Activated naive CD4-positive, alpha-beta T cell treated with anti-CD3 and anti-CD28 coated beads for 36 hours (primary cell): ENCODE measurements at places on chromosomes 2 and 18. TPM values are rescaled to one million over a fixed set of nuclear protein-coding genes. Genes with fewer than 3 reads are reported as not detected.
A peak's percentile ranks its signal among the peaks of the same experiment; 100 is the strongest.

DNA sequence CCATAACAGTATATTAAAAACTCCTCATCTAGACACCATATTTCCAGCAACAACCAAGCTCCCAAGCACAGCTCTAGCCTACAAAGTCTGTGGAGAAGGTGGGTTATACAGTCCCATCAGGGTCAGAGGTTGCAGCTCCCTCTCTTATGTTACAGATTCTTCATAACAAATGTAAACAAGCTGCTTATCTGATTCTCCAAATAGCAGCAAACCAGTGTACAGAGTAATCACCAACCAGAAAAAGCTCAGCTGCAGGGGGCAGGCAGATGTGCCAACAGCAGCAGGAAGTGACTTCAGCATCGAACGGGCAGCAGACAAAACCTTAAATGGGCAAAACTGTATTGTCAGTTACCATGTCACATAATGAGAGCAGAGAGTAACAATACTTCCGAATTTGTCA, 52.9 kb upstream of the NABP1 start:
- no peaks in the 10 kb centered on the region for H3K36me3 ChIP-seq
- peak overlapping the region; percentile 89 for H3K27ac ChIP-seq
- no peak overlapping the region for H3K4me3 ChIP-seq
- peak; percentile 72 for DNase-seq
- H3K27me3 ChIP-seq = no peaks in the 10 kb centered on the region

DNA sequence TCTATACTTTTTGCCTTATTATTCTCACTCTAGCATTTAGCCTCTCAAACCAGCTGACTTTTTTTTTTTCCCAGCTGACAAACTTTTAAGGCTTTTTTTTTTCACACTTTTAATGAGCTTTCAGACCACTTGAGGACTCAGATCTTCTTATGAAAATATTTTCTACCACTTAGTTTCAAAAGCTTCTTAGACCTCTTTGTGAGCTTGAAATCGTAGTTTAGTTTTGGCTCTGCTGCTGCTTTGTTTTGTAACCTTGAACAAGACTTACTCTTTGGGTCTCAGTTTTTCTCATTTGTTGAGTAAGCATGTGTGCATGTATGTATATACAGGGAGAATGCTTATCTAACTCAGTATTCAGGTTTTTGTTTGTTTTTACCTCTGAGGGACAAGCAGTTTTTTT, 3.5 kb downstream of the NBEAL1 start:
- H3K4me1 ChIP-seq = peaks cover 34% of the 10 kb centered on the region
- H3K4me3 ChIP-seq = peak overlapping the region; percentile 56

- H3K4me1 ChIP-seq = peaks cover 7% of the 10 kb centered on the region
- no peak for DNase-seq
- peaks cover 12% of the 10 kb centered on the region for H3K27me3 ChIP-seq
- H3K4me3 ChIP-seq = no peak overlapping the region
- H3K36me3 ChIP-seq = no peaks in the 10 kb centered on the region
- H3K27ac ChIP-seq = no peak overlapping the region
Measured at GRCh38 chr2:12766421-12766879, 49.7 kb downstream of the TRIB2 start.

- H3K36me3 ChIP-seq = peaks cover 25% of the 10 kb centered on the region
- no peaks in the 10 kb centered on the region for H3K4me1 ChIP-seq
- no peak for DNase-seq
- H3K27ac ChIP-seq = no peak overlapping the region
Measured at GRCh38 chr2:152740743-152741328, 22.4 kb downstream of the ARL6IP6 start.

GRCh38 chr2:179528576-179529069, 264.0 kb upstream of the SESTD1 start:
- no peak for DNase-seq
- no peaks in the 10 kb centered on the region for H3K4me1 ChIP-seq
- no peaks in the 10 kb centered on the region for H3K27me3 ChIP-seq

- no peak for DNase-seq
- no peaks in the 10 kb centered on the region for H3K27me3 ChIP-seq
- H3K36me3 ChIP-seq = no peaks in the 10 kb centered on the region
- no peak overlapping the region for H3K27ac ChIP-seq
- H3K4me1 ChIP-seq = no peaks in the 10 kb centered on the region
Measured at GRCh38 chr2:140863713-140864112, 1267.1 kb downstream of the LRP1B start.

DNA sequence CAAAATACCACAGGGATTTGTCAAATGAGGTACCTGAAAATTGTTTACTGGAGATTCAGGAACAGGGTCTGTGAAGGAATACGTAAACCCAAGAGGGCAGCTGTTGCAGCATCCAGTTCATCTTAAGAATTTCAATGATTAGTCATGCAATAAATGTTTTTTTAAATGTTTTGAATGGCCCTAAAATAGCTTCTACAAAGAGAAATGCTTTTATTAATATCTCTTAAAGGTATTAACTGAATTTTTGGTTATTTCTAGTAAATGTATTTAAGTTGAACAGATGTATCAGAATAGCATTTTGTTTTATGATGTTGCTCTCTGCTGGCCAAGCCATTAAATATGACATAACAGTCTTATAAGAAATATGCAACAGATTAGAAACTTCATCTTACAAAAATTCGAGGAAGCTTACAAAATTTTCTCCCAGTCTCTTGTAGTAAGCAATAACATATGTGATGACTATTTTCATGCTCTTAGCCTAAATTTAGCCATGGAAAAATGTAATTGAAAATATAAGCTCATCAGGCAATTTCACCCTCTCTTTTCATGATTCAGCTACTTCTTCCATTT, 863.9 kb downstream of the SUCLG1 start:
- no peaks in the 10 kb centered on the region for H3K4me1 ChIP-seq
- H3K36me3 ChIP-seq = no peaks in the 10 kb centered on the region
- DNase-seq = no peak
- H3K4me3 ChIP-seq = no peak overlapping the region
- H3K27ac ChIP-seq = no peak overlapping the region
- H3K27me3 ChIP-seq = no peaks in the 10 kb centered on the region

DNA sequence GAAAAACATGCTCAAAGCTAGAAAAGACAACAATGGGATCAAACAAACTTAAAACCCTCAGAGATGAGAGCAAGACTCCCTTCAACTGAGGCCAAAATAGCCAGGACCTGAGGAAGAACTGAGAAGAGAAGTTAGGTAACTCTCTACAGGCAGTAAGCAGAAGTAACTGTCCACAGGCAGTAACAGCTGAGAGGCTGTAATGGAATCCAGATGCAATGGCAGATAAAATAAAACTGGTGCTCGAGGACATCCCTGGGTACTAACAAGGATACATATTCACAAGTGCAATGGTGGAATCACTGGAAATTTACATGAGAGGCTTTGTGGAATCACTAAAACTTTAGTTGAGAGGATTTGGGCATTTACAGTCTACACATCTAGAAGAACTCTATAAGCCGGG, 30.4 kb upstream of the C2orf66 start:
- peaks cover 20% of the 10 kb centered on the region for H3K36me3 ChIP-seq
- H3K4me3 ChIP-seq = no peak overlapping the region
- H3K4me1 ChIP-seq = peaks cover 2% of the 10 kb centered on the region
- no peak for DNase-seq

DNA sequence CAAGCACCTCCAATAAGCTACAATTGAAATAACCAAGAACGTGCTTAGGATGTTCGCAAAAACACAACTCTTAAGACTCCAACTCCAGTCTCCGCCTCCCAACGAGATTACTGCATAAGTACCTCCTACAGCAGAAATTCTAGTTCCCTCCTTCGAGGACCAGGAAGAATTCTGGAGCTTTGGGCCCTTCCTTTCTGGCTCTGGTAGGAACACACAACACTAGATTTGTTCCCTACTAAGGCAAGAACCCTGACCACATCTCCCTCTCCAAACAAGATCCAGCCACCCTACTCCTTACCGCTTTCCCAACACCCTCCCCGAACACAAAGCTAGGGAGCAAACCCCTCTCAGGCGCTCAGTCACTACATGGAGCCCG, 721 bp downstream of the ADAM17 start:
- H3K4me3 ChIP-seq = peak overlapping the region; percentile 98
- H3K4me1 ChIP-seq = peaks cover 49% of the 10 kb centered on the region
- H3K27ac ChIP-seq = peak overlapping the region; percentile 96
- no peaks in the 10 kb centered on the region for H3K36me3 ChIP-seq

DNA sequence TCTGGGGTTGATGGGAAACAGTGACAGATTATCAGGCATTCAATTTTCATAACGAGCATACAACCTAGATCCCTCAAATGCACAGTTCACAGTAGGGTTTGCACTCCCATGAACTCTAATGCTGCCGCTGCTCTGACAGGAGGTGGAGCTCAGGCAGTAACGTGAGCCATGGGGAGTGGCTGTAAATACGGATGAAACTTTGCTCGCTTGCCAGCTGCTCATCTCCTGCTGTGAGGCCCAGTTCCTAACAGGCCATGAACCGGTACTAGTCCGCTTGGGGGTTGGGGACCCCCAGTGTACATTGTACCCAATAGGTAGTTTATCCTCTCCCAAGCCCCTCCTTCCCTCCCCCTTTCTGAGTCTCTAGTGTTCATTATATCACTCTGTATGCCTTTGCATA, 94.6 kb downstream of the PTH2R start:
- no peaks in the 10 kb centered on the region for H3K4me1 ChIP-seq
- no peak overlapping the region for H3K4me3 ChIP-seq
- H3K27me3 ChIP-seq = no peaks in the 10 kb centered on the region
- H3K27ac ChIP-seq = no peak overlapping the region
- no peak for DNase-seq

- H3K4me1 ChIP-seq = no peaks in the 10 kb centered on the region
- no peak for DNase-seq
- no peaks in the 10 kb centered on the region for H3K36me3 ChIP-seq
- no peak overlapping the region for H3K4me3 ChIP-seq
Measured at GRCh38 chr2:109582928-109583895, 30.6 kb downstream of the SEPTIN10 start.

- H3K4me3 ChIP-seq = no peak overlapping the region
- DNase-seq = no peak
- no peaks in the 10 kb centered on the region for H3K36me3 ChIP-seq
- H3K4me1 ChIP-seq = no peaks in the 10 kb centered on the region
- no peaks in the 10 kb centered on the region for H3K27me3 ChIP-seq
- H3K27ac ChIP-seq = no peak overlapping the region
Measured at GRCh38 chr18:48116873-48117630, 186.6 kb upstream of the SMAD2 start.

GRCh38 chr2:69163556-69163955, 150.6 kb downstream of the ANTXR1 start:
- H3K27me3 ChIP-seq = peaks cover 4% of the 10 kb centered on the region
- no peak overlapping the region for H3K4me3 ChIP-seq
- no peaks in the 10 kb centered on the region for H3K4me1 ChIP-seq

- H3K36me3 ChIP-seq = no peaks in the 10 kb centered on the region
- H3K27me3 ChIP-seq = no peaks in the 10 kb centered on the region
- no peaks in the 10 kb centered on the region for H3K4me1 ChIP-seq
- no peak overlapping the region for H3K4me3 ChIP-seq
Measured at GRCh38 chr2:58710795-58711279, 469.7 kb upstream of the FANCL start.

DNA sequence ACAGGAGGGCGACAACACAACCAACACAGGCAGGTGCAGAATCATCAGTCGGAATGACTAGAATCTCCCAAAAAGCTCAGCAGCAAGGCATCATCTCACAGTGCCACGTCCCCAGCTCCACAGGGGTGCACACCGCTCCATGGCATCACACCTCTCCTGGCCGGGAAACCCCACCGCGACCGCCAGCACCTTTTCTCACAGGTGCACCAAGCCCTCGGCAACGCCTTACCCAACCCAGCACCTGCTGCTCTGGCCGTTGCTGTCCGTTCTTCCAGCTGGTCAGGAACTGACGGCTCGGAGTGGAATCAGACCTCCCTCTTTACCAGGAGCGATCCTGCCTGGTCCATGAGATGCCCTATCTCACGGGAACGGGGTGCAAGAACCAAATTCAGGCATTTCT, 61.3 kb downstream of the ZNF516 start:
- H3K27me3 ChIP-seq = no peaks in the 10 kb centered on the region
- no peak for DNase-seq
- H3K4me1 ChIP-seq = peaks cover 6% of the 10 kb centered on the region
- H3K36me3 ChIP-seq = peaks cover 8% of the 10 kb centered on the region
- no peak overlapping the region for H3K27ac ChIP-seq
- H3K4me3 ChIP-seq = no peak overlapping the region

GRCh38 chr2:188024811-188025210, 266.9 kb upstream of the GULP1 start:
- no peak overlapping the region for H3K4me3 ChIP-seq
- DNase-seq = no peak
- no peak overlapping the region for H3K27ac ChIP-seq
- H3K36me3 ChIP-seq = no peaks in the 10 kb centered on the region
- peaks cover 4% of the 10 kb centered on the region for H3K27me3 ChIP-seq
- no peaks in the 10 kb centered on the region for H3K4me1 ChIP-seq

- DNase-seq = peak; percentile 14
- H3K27ac ChIP-seq = peak overlapping the region; percentile 86
- H3K4me3 ChIP-seq = peak overlapping the region; percentile 60
- H3K36me3 ChIP-seq = peaks cover 8% of the 10 kb centered on the region
- H3K4me1 ChIP-seq = peaks cover 75% of the 10 kb centered on the region
- H3K27me3 ChIP-seq = no peaks in the 10 kb centered on the region
Measured at GRCh38 chr2:171084128-171084527, 76.6 kb downstream of the TLK1 start.

DNA sequence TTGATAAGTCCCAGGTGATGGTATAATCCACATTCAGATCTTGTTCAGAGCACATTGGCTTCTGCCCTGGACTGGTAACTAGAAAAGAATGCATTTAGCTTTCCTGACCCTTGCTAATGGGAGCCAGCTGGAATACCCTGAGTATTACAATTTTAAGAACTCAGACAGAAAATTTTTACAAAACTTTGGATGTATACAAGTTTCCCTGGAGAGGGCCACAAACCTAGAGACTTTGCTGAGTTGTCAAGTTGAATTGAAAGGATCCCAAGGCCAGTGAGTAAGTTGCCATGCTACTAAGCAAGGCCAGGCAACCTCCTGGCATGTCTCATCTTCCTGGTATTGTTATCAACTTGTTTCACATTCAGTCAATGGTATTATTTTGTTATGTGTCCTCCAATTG, 20.0 kb upstream of the NABP1 start:
- H3K4me3 ChIP-seq = no peak overlapping the region
- H3K36me3 ChIP-seq = no peaks in the 10 kb centered on the region
- H3K27me3 ChIP-seq = no peaks in the 10 kb centered on the region
- no peak overlapping the region for H3K27ac ChIP-seq
- H3K4me1 ChIP-seq = no peaks in the 10 kb centered on the region
- no peak for DNase-seq

- peak within 1 kb of the TSS; percentile 74 for H3K4me3 ChIP-seq
- DNase-seq = peak; percentile 73
- peaks cover 25% of the 10 kb centered on the region for H3K36me3 ChIP-seq
- H3K27ac ChIP-seq = peak within 1 kb of the TSS; percentile 74
- H3K27me3 ChIP-seq = no peaks in the 10 kb centered on the region
Measured at GRCh38 chr2:240557808-240558207, at the start of gene ANKMY1. Gene ANKMY1, minus strand, starts transcription at chr2:240557988. Its CDS starts 653 bp downstream, at chr2:240557335.

Gene COX5B
- total RNA-seq = 245 TPM

Gene GALNT5
- total RNA-seq = not detected

Gene SRD5A2
- total RNA-seq = not detected

Gene PLB1
- 1.6 TPM for total RNA-seq

Gene TRAF3IP1
- total RNA-seq = 6.1 TPM

Gene COMMD1
- 26.9 TPM for total RNA-seq

Gene EPC2
- 22.8 TPM for total RNA-seq

Gene RAPH1
- total RNA-seq = 8.6 TPM
